ENCODE measurements at places on chromosomes 12 and 14.

DNA sequence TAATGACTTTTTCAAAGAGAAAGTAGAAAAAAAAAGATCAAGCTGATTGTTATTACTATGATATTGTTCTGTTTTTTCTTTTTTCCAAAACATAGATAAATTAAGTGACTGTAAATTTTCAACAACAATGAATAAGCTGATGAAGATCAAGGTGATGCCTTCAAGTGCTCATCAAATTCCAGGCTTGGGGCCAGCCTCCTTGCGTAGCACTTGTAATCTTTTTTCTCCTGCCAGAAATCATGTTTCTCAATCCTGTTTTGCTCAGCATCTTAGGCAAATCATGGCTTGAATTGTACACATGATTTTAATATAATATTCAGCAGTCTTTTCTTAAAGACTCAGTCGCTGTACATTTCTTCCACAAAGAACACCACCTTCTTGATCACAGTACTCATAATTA is 333.2 kb downstream of the NPAS3 start:
- no peak for DNase-seq

DNA sequence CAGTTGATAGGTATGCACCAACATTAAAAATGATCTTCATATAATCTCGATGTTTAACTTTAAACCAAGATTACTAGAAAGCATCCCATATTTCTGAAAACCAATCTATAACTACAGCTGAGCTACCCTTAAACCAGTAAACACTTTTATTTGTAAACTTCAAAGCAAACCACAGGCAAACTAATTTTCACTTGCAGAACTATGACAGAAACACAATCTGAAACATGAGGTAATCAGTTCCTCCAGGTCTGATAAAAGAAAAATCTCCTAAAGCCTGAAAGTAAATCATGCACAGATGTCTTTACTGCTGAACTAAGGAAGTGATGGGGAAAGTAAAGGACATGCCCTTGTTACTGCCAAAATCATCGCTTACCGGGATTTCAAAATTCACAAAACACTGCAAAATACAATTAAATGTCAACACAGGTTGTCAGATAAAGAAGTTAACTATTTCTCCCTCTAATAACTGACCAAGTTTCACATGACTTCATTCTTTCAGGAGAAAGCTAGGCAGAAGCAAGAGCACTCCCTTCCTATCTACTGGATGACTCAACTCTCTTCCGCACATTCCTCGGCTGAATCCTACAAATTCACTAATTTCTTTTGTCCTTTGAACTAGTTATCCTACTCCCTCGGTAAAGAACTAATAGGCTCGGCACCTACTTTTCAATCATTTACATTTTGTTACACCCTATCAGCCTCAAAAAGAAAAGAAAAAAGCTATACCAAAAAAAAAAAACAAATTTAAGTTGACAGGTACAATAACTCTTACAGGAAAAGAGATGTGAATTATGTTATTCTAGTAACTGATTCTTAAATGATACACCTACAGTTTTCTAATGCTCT is 1.4 kb downstream of the EEA1 start:
- no peak for DNase-seq

DNA sequence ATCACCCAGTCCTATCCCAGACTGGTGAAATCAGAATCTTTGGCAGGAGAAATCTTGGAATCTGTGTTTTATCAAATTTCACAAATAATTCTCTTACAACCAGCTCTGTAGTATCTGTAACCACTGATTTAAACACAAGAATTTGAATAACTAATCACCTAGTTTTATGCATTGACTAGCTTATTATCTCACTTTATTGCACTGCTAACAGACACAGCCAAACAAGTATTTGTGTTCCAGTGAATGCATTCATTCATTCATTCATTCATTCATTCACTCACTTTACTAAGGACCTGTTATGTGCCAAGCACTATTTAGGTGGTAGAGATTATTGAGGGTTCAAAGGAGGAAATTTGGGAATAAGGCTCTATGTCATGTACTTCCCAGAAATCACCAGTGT is 16.2 kb downstream of the LRRC74A start:
- no peak for DNase-seq

DNA sequence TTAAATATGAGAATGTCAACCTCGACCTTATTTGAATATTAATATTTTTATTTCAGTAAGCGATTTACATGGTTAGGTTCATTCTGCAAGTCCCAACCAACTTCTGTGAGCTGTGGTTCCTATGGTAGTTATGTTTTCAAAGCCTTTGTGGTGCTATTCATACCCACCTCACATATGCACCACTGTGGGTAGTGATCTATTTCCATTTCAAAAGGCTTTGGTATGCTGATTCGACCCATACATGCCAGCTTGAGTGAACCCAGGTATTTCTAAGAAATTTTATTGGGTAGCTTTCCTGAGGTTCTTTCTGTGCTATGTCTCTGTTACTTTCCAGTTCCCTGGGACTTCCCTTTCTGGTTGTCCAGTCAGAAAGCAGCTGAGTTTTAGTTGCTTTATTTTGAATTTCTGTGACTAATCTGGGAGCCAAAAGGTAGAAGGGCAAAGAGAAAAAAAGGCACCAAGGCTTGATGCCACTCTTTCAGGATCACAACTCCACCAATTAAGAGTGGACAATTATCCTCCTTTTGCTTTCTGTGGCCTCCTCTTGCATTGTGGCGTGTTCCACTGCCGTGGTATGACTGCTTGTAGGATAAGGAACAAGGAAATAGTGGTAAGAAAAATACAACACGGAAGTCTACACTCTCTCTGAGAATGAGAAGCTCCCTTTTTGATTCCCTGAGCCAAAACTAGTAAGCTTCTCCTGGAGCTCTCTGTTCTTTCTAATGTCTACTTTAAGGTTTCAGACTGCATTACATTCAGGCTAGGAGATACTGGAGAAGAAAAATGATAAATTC is 729.1 kb downstream of the NOVA1 start:
- DNase-seq: no peak

GRCh38 chr12:75872762-75873161 is 158.8 kb downstream of the PHLDA1 start:
- no peak for DNase-seq

GRCh38 chr14:88322504-88323085 is 474 bp downstream of the KCNK10 start:
- no peak for DNase-seq

DNA sequence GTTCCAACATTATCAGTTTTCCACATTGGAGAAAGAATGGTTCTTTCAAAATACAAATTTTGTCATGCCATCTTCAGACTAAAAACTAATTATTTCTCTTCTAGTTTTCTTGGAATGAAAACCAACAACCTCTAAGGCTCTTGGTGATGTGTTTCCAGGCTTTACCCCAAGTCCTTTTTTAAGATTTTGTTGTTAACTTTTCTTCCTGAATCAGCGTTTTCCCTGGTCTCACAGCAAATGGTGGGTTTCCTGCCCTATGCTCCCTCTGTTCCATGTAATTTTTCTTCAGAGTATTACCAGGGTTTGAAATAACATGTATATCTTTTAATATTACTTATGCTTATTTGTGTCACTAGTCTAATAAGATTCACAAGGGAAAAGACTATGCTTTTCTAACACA is 1311.9 kb downstream of the LRFN5 start:
- DNase-seq: no peak

- peak; percentile 61 for DNase-seq
These were observed 966 bp downstream of the SINHCAF start for GRCh38 chr12:31324845-31325523.

DNA sequence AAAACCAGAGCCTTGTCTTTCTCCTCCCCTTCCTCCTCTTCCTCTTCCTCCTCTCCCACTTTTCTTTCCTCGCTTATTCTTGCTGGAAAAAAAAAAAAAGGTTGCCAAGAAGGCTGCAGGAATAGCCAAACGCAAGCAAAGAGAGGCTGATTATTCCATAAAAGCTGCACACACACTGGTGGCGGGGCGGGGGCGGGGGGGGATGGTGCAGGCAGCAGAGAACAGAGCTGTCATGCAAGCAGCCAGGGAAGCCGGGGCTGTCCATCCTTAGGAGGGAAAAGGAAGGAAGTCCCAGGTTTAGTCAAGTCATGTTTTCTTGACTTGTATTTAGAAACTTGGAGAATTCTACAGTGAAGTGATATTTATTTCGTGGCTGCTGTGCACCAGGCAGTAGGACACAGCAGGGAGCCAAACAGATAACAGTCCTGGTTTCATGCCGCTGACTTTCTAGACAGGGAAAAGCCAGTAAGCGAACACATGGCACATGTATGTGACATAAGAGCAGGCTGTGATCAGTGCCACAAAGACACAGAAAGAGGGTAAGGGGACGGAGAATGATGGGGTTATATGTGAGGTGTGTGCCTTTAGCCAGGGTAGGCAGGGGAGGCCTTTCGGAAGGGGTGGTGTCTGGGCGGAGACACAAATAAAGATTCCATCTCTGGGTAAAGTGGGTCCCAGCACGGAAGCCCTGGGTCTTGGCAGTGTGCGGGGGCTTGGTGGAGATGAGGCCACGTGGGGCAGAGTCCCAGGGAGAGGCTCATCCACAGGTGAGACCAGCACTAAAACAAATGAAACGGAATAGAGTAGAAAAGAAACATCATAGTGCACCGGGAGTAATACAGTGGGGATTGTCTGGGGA is 56.6 kb upstream of the SCN8A start:
- no peak for DNase-seq

DNA sequence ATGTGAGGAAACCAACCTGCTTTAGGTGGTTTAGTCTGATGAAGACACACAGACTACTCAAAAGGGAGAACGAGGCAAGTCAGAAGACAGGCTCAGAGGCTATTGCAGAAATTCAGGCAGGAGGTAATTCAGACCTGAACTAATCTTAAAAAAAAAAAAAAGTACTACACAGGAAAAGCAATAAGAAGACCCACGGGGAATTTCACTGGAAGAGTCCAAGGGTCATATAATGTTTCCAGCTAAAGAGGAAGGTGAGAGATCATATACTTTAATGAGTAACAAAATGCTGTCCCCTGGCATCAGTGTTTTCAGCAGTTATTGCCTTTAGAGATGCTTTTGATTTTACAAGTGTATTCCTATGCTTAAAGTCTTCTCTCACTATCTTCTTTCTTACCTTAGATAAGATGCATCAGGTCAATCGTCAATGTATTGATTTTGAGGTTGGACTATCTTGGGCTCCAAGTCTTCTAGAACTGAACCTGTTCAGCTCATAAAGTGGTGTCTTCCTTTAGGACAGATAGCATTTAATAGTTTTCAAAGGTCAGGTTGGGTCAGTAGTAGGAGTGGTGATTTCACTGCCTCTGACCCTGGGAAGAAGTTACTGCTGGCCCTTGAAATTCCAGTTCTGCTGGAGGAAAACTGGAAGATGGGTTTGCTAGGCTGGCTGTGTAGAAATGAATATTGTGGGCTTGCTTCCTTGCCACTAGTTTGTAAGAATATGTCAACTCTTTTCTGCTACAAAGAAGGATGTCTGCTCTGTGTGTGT is 60.0 kb downstream of the FAR2 start:
- no peak for DNase-seq

DNA sequence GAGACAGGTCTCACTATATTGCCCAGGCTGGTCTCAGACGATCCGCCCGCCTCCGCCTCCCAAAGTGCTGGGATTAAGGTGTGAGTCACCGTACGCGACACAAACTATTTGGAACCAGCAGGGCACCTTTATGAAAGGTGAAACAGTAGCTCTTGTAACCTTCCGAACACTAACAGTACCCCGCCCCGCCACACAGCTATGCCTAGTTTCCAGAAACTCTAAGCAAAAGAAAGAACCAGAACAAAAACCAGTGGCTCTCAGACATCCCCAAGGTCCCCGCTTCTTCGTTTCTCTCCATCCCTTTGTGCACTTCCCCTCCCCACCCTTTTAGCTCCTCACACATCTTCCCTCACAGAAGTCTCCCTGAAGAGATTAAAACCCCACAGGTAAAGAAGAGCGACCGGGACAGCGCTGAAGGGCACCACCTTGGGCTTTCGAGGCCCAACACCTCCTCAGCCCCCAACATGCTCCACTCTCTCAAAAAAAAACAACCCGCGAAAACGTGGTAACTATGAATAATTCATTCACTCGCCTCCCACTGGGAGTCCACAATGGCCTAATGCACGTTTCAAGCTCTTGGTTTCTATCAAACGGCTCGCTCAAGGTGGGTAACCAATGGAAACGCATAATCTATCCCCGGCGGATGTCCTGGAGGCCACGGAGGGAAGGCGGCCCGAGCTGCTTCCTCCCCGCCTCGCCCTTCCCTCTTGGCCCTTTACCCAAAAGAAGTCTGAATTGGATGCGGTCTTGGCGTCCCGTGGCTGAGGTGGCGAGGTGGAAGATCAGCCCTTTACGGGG is 877 bp downstream of the BAG5 start:
- DNase-seq: no peak

GRCh38 chr12:27274706-27275105 is 30.6 kb downstream of the STK38L start:
- DNase-seq: no peak

DNA sequence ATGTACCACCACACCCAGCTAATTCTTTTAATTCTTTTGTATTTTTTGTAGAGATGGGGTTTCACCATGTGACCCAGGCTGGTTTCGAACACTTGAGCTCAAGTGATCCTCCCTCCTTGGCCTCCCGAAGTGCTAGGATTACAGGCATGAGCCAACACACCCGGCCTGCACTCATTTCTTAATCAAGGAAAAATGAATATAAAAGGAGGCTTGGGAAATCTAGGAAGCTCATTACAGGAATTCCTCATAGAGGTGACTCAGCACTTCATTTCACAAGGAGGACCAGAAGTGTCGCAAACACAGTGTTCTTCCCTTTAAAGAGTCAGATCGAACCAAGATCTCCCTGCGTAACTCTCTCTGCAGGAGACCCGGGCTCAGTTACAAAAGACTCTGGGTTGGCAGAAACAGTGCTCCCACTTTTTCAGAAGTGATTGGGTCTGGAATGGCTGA is 30.3 kb downstream of the NFKBIA start:
- peak; percentile 83 for DNase-seq

GRCh38 chr12:105445649-105446048 is 115.2 kb downstream of the C12orf75 start:
- DNase-seq: no peak

GRCh38 chr12:108228746-108229145 is 99.7 kb downstream of the WSCD2 start:
- no peak for DNase-seq

- no peak for DNase-seq
These were observed 78.2 kb upstream of the STAC3 start for GRCh38 chr12:57329219-57329618.

DNA sequence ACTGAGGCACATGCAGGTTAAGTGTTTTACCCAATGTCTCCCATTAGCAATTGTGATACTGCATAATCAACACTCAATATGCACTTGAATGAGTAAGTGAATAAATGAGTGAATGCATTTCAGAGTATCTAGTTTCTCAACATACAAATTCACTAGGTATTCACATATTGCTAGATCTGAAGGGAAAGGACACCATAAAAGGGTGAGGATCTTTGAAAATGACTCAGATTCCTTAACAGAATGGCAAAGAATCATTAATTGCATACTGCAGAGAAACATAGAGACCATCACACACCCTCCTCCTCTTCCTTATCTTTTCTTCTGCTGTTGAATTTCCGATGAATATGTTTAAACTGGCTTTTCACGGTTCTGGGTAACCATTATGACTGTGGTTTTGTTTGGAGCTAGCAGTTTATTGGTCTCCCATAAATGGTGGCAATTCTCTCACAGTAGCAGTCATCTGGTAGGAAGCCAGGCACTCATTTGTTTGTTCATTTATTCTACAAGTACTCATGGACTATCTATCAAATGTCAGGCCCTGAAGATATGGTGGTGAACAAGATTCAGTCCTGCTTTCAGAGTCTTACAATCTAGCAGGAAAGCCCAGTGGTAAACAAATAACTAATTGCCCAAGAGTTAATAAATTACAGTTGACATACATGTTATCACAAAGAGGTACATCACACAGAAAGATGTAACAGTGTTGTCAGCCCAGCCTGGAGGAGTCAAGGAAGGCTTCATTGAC is 70.2 kb downstream of the LLPH start:
- no peak for DNase-seq

GRCh38 chr12:28799348-28799747 is 349.7 kb upstream of the FAR2 start:
- no peak for DNase-seq

Data from NCI-H2029 (cell line).